ENCODE measurements at places on chromosomes 12 and 14.

- DNase-seq, result peak; percentile 45
Observed at GRCh38 chr14:38716926-38717325, 386.1 kb downstream of the SEC23A start.

GRCh38 chr12:42135259-42135814 is 9.3 kb downstream of the GXYLT1 start:
- DNase-seq, result no peak

DNA sequence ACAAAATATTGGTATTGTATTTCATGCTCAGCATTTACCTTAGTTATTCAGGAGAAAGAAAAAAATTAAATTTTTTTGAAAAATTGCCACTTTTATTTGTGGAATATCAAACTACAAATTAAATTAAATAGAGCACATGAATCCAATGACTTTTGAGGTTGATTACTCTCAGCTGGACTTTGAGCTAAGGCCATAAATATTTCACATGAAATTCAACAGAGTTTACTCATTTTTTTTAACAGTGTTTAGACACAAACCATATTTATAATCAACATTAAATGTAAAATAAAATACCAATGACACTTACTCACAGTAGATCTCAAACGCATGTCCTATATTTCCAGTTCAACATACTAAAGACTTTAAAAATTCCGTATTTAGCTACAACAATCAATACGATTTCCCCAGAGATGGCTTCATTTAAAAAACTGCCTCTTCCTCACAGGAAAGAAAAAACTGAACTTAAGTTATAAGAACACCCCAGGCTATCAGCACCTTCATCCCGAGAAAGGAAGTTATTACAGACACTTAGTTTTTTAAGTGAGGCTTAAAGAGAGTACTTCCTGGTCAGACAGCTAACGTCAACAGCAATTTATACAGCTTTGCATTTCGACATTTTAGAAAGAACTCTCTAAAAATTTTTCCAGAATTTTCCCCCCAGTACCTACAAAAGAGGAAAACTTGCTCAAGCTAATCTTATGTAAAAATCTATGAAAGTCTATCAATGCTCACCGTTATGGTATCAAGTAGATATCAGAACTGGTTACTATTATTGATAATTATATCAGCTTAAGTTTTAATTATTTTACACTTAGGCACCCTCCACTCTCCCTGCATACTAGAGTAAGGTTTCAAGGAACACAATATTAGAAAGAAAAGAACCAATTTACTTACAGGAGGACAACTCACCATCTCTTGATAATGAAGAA is 13.8 kb downstream of the TAOK3 start:
- DNase-seq, result no peak

DNA sequence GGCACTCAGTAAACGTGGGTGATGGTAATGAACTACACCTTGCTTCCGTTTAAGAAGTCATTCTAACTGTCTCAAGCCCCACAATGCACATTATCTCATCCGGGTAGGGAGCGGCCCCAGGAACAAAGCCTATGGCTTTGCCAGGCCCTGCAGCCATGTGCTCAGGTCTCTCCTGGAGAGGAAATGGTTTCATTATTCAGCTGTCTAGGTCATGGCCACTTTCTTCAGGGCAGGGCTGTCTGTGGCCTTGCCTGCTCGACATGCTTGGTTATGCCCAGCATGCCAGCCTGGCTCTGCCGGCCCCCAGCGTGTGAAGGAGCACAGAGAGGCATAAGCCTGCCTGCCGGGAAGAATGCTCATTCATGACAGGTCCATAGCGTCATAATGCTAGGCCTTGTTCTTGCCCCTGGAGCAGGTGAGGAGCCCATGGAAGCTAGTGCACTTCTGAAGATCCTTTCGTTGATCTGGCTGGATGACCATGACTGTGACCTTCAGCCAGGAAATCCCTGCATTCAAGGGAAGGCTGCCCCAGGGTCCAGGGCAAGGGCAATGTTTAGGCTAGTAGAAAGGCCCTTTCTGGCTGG is 26.3 kb upstream of the FOS start:
- DNase-seq, result no peak

DNA sequence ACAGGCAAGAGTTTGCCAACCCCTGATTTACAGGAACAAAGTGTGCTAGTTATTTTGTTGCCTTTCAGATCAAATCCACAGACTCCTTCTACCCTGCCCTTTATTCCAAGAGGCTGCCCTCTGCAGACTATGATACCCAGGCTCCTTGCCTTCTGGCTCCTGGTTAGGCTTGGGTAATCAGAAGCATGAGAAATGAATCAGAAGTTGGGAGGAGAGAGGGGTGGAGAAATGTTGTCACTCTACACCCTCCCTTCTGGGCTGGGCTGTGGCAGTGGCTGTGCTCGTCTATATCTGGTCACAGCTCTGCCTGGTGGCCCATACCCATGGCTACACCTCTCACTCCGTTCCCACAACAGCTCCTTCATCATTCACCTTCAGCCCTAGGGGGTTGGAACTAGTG is 204.6 kb upstream of the PLXNC1 start:
- DNase-seq, result no peak

GRCh38 chr12:86249851-86250250 is 6.3 kb downstream of the MGAT4C start:
- DNase-seq, result no peak

DNA sequence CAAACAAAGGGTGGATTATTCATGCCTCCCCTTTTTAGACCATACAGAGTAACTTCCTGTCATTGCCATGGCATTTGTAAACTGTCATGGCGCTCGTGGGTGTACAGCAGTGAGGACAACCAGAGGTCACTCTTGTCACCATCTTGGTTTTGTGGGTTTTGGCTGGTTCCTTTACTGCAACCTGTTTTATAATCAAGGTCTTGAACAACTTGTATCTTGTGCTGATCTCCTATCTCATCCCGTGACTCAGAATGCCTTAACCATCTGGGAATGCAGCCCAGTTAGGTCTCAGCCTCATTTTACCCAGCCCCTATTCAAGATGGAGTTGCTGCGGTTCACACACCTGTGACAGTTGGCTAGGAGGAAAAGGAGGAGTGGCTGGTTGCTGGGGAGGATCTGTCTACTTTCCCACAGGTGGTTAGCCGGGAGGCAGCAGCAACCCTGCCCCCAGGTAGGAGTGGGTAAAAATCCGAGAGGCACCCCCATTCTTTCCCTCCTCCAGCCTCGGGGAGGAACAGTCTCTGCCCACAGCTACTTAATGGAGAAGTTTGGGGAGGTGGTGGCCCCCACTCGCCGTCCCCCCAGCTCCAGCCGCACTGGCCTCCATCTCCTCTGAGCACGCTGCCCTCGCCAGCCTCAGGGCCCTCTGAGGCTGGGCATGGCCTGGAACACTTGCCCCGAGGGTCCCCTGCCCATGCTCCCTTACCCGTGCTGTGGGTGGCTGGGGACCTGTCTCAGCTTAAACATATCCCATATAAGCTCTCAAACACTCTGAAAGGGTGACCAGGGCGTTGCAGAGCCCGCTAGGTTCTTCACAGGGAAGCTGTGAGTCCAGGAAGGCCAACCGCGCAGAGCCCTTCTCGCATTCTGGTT is 41.7 kb downstream of the SMIM41 start:
- DNase-seq, result no peak

DNA sequence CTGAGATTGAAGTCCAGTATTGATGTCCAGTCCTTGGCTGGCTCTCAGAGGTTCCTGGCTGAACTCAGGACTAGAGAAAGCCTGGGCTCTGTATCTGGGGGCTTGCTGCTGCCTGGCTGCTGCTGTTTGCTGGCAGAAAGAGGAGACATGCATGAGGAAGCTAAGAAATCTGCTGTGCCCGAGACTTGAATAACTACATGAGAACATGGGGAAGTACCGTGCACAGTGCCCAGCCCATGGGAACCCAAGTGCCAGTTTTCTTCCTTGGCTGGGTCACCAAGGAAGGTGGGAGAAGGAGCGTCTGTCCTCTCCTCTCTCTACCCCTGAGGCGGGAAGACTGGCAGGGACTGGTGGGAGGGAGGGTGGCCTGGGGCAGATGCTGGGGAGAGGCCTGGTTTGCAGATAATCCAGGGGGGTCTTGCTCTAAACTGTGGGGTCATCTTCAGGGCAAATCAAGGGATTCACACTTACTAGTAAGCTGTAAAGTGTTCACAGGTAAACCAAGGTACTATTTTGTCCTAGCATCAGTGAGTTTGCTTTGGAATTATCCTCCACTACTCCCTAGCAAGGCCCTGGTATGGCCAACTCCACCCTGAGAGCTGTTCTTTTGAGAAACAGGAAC is 13.8 kb upstream of the ZFP36L1 start:
- DNase-seq, result no peak

GRCh38 chr14:63596998-63597658 is 44.5 kb downstream of the WDR89 start:
- no peak for DNase-seq

DNA sequence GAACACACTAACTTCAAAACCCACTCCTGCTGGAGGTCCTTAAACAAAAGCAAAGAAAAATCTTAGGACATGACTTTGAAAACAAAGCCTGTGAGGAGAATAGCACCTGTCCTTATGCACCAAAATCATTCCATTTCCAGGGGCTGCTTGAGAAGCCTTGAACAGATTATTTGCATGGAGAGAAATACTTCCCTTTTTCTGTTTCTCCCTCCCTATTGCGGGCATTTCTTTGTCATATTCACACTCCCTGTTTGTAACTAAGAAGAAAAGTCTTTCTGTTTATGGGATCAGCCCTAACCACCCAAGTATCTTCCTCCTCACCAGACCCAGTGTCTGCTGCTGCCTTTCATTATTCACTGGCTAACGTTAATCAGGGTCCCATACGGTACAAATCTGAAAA is 218.8 kb downstream of the DPF3 start:
- no peak for DNase-seq

DNA sequence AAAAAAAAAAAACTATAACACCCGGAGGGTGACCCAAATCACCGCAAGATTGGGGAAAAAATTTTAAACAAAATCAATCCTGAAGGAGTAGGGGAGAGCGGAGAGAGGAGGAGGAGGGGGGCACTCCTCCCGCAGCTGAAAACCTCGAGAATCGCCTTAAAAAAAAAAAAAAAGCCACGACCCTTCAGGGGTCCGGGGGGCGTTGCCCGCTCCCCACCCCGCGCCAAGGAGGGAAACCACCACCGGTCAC is 254 bp downstream of the GTF2A1 start:
- DNase-seq, result no peak

GRCh38 chr12:109732321-109733305 is 19.0 kb downstream of the FAM222A start:
- DNase-seq, result no peak

DNA sequence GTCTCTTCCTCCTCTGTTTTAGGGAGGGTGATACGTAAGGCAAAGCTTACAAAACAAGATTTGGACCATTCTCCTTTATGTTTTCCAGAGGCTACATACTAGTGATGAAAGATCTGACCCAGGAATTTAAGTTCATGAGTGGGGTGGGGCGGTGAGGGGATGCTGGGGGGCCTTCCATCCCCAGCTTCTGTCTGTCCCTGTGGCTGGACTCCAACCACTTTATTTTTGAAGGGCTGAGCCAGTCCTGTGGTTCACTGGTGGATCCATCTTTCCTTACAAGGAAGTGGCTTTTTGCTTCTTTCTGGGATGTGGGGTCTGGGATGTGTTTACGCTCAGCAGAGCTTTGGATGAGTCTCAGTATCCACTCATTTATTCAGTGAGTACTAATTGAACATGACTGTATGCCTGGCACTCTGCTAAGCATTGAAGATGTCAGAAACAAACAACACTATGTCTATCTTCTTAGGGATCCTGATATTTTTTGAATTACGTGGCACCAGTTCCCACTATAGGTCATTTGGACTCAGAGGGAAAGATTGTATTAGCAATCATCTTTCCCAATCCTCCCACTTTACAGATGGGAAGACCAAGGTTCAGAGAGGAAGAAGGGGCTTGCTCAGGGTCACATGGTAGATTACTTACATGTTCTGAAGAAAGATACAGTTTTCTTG is 291.8 kb upstream of the TBX3 start:
- no peak for DNase-seq

- no peak for DNase-seq
Observed at GRCh38 chr14:73289729-73290128, 52.4 kb downstream of the PAPLN start.

DNA sequence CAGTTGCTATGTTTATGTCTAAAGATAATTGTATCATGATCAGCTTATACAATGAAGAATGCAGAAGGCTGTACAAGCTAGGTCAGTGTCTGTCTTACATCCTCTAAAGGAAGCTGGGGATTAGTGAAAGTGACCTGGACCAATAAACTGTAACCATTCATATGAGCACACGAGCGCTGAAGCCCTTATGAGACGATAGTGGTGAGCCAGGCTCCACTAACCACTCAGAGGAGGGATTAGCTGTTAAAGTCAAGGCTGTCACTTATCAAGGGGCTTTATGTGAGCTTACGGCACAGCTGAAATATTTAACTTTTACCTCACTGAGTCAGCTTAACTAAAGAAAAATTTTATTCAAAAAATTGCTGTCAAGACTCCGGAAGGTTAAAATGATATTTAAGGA is 30.3 kb downstream of the NDUFA12 start:
- no peak for DNase-seq

GRCh38 chr12:95733141-95733825 is 57.3 kb downstream of the NTN4 start:
- no peak for DNase-seq

Measured in NCI-H1092 treated with DMSO at 0.1 percent for 48 hours (cell line).